ENCODE measurements at places on chromosomes 2 and 18.

- no peak overlapping the region for H3K27ac ChIP-seq
- no peaks in the 10 kb centered on the region for H3K27me3 ChIP-seq
- H3K36me3 ChIP-seq = no peaks in the 10 kb centered on the region
- DNase-seq = no peak
- no peak overlapping the region for H3K4me3 ChIP-seq
- no peaks in the 10 kb centered on the region for H3K4me1 ChIP-seq
Observed at GRCh38 chr2:176395273-176395854, 126.1 kb downstream of the MTX2 start.

- no peak for DNase-seq
- H3K36me3 ChIP-seq = no peaks in the 10 kb centered on the region
Observed at GRCh38 chr2:231666171-231667095, 41.9 kb upstream of the PTMA start.

DNA sequence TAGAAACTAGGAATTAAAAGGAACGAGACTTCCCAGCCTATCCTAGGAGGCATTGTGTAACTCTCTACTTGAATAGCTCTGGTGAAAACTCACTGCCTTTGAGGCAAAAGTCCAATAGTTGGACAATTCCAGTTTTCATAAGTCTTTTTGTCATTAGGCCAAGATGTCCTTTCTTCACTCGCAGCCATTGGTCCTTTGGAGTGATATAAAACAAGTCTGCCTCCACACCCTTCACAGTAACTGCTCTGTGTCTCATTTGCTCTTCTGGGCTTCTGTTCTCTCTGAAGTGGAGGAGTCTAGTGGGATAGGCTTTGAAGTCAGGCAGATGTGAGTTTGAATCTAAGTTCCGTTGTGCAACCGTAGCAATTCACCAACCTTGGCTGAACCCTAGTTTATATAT is 28.2 kb downstream of the ANTXR1 start:
- H3K4me1 ChIP-seq = no peaks in the 10 kb centered on the region
- no peaks in the 10 kb centered on the region for H3K27me3 ChIP-seq
- no peak overlapping the region for H3K27ac ChIP-seq
- H3K4me3 ChIP-seq = no peak overlapping the region

DNA sequence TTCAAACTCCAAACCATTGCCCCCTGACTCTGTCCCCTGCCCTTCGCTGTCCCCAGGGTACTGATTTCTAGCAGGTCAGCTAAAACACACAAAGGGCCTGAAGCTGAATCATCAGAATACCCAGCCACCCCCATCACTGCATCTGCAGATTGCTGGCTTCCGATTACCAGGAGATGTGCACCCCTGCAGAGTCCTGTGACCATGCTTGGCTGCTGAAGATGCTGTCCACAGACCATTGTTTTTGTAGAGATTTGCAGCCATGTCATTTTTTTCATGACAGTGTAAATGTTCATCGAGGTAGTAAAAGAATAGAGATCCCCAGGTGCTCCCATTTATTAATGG is 463.3 kb downstream of the STK39 start:
- H3K4me3 ChIP-seq = no peak overlapping the region
- DNase-seq = no peak
- H3K36me3 ChIP-seq = no peaks in the 10 kb centered on the region
- H3K4me1 ChIP-seq = no peaks in the 10 kb centered on the region

DNA sequence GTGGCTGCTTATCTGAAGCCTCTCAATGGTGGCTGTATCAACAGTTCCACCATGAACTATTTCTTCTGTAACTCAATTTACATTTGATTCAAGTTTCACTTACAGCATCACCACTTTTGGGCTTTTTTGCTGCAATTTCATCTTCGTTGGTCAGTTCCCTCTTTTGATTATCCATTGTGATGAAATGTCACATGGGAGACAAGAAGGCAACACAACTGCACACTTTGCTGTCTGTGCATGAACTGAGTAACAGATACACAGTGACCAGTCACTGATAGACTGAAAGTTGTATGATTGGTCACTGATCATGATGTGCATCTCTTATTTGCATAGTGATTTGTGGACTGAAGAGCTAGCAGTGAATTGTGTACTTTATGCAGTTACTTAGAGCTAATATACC is 130.7 kb upstream of the RNF152 start:
- DNase-seq = no peak
- no peaks in the 10 kb centered on the region for H3K4me1 ChIP-seq
- H3K4me3 ChIP-seq = no peak overlapping the region
- H3K27ac ChIP-seq = no peak overlapping the region
- H3K27me3 ChIP-seq = no peaks in the 10 kb centered on the region

GRCh38 chr2:40048506-40048905 is 269.4 kb upstream of the THUMPD2 start:
- H3K27ac ChIP-seq = no peak overlapping the region
- no peaks in the 10 kb centered on the region for H3K27me3 ChIP-seq
- no peak for DNase-seq
- no peaks in the 10 kb centered on the region for H3K4me1 ChIP-seq
- no peak overlapping the region for H3K4me3 ChIP-seq

DNA sequence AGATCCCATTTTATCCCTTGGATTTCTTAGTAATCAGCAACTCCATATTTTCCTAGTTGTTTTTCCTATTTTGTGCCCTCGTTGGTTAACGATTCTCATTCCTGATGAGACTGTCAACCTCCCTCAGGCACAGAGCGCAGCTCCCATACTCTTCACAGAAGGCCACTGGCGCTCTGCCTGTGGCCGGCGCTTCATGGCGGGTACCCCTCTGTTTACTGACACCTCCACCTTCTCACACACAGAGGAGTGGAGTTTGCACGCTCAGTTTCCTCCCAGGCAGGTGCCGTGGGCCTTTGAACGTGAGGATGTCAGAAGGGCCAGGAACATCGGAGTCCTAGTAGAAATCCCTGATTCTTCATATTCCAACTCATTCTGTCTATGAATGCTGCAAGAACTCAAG is 139.0 kb downstream of the MBP start:
- no peaks in the 10 kb centered on the region for H3K4me1 ChIP-seq
- H3K27me3 ChIP-seq = no peaks in the 10 kb centered on the region
- H3K27ac ChIP-seq = no peak overlapping the region
- H3K4me3 ChIP-seq = no peak overlapping the region

DNA sequence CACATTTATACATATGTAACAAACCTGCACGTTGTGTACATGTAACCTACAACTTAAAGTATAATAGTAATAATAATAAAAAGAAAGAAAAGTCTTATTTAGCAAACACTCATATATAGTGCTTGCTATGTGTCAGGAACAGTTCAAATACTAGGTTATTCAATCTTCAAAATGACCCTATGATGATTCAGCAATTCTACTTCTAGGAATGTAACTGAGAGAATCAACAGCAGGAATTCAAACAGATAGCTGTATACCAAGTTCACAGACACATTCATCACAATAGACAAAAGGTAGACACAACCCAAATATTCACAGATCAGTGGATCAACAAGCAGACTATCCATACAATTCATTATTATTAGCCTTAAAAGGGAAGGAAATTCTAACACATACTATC is 69.5 kb downstream of the MYO5B start:
- H3K36me3 ChIP-seq = no peaks in the 10 kb centered on the region
- no peak overlapping the region for H3K27ac ChIP-seq
- no peak for DNase-seq

DNA sequence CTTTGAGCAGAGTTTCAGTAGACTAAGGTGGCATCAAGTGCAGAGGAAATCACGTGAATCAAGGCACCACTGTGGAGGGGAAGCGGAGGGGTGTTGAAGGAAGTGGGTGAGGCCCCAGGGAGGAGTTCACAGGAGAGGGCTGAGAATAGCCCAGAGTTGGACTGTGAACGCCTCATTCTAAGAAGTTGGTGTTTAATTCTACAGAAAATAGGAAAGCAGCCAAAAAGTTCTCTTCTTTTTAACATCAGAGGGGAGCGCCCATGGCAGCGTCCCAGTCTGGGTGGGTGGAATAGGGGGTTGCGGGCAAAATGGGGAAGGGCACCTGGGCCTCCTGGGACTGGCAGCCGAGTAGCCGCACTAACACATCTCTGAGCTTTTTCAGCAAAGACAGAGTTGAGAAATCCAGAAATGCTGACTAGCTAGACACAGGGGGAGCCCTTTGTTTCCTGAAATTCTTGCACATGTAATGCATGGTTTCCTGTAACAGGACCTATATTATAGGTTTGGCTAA is 97.0 kb downstream of the NEB start:
- peak; percentile 67 for DNase-seq
- no peaks in the 10 kb centered on the region for H3K36me3 ChIP-seq
- no peaks in the 10 kb centered on the region for H3K27me3 ChIP-seq
- H3K4me1 ChIP-seq = peaks cover 46% of the 10 kb centered on the region
- no peak overlapping the region for H3K4me3 ChIP-seq
- peak overlapping the region; percentile 51 for H3K27ac ChIP-seq

DNA sequence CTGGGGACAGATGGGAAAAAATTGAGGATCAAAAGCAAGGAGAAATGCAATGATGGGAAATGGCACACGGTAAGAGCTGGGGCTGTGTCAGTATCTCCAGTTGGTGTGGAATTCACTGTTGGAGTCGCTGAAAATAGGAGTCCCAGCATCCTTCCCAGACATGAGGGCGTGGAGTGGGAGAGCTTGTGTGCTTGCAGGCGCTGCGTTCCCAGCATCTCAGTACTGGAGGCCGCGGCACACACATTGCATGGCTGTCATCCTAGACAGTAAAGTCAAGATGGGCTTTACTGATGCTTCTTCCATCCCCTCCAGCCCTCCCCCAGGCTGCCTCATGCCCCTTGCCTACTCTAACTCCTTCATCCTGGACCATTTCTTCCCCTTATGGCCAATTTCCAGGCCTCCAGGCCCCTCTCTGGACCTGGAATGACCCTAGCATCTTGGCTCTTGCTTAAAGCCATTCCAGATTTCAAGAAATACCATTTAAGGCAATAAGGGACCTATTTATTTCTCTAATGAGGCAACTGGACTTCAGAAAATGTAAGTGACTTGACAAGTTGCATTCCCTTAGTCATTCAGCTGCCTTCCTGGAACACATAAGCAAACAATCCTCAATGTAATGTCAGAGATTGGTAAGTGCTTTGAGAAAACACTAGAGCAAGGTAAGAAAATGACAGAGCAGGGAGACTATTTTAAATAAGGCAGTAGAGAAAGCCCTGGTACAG is 70.5 kb upstream of the TTC39C start:
- H3K4me3 ChIP-seq = no peak overlapping the region
- peaks cover 26% of the 10 kb centered on the region for H3K4me1 ChIP-seq
- H3K27ac ChIP-seq = no peak overlapping the region
- no peak for DNase-seq

- no peak for DNase-seq
- no peaks in the 10 kb centered on the region for H3K4me1 ChIP-seq
- no peak overlapping the region for H3K27ac ChIP-seq
- no peaks in the 10 kb centered on the region for H3K27me3 ChIP-seq
- no peaks in the 10 kb centered on the region for H3K36me3 ChIP-seq
- H3K4me3 ChIP-seq = no peak overlapping the region
Observed at GRCh38 chr2:230840301-230840700, 24.4 kb upstream of the ITM2C start.

DNA sequence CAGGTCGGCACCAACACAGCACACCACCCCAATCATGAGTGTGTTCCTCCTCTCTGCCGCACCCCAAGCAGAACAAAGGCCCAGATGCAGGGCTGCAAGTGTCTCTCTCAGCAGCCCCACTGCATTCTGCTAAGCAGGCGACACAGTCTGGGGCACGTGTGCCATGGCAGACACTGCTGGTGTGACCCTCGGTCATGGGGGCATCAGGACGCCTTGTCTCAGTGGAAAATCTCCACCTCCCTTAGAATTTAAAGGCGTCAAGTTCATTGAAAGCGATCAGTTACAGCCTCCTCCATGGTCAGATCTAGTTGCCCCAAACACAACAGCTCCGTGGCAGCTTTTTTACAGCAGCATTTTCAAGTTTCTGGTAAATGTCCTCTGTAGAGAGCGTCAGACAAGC is 57.2 kb downstream of the ADNP2 start:
- no peaks in the 10 kb centered on the region for H3K36me3 ChIP-seq
- H3K27me3 ChIP-seq = no peaks in the 10 kb centered on the region
- DNase-seq = no peak
- no peak overlapping the region for H3K4me3 ChIP-seq
- H3K27ac ChIP-seq = no peak overlapping the region

GRCh38 chr2:96594691-96595152 is 43.4 kb downstream of the KANSL3 start:
- H3K4me1 ChIP-seq = peaks cover 40% of the 10 kb centered on the region
- H3K4me3 ChIP-seq = no peak overlapping the region
- peak; percentile 46 for DNase-seq
- peaks cover 17% of the 10 kb centered on the region for H3K36me3 ChIP-seq

DNA sequence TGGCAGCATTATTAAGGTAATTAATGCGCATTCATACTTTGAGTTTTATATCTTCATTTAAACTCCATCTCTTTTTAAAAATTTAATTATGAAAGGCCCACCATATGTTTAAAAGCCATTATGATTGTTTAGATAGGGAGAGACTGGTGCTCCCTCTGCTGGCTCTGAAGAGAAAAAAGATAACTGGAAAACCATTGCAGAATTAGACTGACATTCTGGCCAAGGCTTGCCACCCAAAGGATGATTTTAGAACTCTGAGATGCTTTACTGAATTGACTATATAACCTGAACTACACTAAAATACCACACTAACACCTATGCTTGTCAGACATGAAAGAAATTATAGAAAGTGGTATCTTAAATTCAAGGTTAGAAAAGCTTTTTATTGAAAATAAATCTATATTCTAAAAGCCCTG is 127.6 kb upstream of the SPOPL start:
- no peak overlapping the region for H3K27ac ChIP-seq
- H3K4me1 ChIP-seq = no peaks in the 10 kb centered on the region
- no peak overlapping the region for H3K4me3 ChIP-seq

DNA sequence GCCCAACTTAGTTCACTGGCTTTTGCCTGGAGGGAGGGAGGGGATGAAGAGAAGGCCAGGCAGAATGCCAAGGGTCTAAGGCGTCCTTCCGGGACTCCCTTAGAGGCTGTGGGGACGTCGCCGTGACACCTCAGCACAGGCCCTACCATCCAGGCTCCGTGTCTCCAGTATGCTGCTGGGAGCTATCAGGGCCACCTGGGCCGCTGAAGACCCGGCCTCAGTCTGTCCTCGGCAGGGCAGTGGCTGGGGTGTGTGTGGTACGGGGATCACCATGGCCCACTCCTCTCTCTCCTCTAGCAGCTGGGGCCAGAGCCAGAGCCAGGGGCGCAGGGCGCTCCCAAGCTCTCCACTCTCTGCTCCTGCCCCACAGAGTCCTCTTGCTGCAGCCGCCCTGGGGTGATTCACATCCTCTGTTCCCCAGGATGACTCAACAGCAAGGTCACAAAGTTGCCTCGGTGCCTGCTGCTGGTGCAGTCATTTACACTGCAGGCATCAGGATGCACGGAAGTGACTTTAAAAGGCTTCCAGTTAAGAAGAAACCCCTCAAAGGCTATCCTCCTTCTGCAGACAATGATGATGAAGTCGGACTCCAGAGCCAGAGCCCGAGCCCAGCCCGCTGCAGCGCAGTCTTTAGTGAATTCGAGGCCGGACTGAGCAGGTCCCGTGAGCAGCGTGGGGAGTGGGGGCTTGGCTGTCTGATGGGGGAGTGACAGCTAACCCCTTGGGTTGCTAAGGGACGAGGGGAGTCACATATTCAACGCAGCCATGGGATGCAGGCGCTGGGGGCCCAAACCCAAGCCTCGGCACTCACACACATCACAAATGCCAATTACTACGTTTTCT is 31.9 kb downstream of the SNORC start:
- no peak overlapping the region for H3K4me3 ChIP-seq
- DNase-seq = no peak
- no peaks in the 10 kb centered on the region for H3K27me3 ChIP-seq
